ENCODE measurements at places on chromosomes 11 and 22.

DNA sequence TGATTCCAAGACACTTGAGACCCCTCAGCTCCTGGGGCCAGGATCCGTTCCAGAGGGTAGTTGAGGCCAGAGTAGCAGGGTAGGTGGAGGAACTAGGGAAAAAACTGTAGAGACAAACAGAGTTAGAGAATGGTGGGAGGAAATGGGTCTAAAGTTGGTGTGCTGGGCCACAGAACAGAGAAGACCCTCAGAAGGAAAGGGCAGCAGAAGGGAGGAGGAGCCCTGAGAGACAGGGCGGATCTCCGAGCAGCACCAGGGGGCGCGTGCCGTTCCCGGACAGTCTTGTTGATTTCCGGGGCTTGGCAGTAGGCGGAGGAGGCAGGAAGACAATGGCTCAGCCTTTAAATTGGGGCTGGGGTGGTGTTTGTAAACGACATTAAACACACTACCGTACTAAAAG is 2.4 kb upstream of the CECR2 start:
- DNase-seq = peak; percentile 17

- DNase-seq = no peak
Measured at GRCh38 chr22:28855355-28856094, 27.8 kb upstream of the ZNRF3 start.

GRCh38 chr11:116579031-116579653 is 193.6 kb downstream of the BUD13 start:
- no peak for DNase-seq

GRCh38 chr22:38353701-38354100 is 36.5 kb upstream of the CSNK1E start:
- DNase-seq = no peak

- DNase-seq = no peak
Measured at GRCh38 chr22:32814285-32814860, 12.9 kb downstream of the TIMP3 start.

DNA sequence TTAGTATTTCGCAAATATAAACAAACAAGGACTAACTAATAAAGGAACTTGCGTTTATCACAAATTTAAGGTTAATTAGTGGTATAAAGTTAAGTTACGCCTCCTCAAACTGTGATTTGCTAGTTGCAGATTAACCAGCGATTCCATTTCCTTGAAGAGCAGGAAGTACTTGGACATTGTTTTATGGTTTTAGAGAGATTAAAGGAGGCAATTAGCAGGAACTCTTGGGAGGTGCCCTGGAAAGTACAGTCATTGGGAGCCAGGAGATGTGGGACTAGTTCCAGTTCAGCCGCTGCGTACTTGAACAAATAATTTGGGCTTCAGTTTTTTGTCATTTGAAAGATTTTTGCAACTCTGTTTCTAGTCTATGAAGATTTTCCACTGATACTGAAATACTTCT is 3.3 kb downstream of the FAM118B start:
- no peak for DNase-seq

DNA sequence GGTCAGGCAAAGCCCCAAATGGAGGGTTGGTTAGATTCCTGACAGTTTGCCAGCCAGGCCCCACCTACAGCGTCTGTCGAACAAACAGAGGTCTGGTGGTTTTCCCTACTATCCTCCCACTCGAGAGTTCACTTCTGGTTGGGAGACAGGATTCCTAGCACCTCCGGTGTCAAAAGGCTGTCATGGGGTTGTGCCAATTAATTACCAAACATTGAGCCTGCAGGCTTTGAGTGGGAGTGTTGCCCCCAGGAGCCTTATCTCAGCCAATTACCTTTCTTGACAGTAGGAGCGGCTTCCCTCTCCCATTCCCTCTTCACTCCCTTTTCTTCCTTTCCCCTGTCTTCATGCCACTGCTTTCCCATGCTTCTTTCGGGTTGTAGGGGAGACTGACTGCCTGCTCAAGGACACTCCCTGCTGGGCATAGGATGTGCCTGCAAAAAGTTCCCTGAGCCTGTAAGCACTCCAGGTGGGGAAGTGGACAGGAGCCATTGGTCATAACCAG is 4.7 kb upstream of the TTC36 start:
- DNase-seq = no peak

DNA sequence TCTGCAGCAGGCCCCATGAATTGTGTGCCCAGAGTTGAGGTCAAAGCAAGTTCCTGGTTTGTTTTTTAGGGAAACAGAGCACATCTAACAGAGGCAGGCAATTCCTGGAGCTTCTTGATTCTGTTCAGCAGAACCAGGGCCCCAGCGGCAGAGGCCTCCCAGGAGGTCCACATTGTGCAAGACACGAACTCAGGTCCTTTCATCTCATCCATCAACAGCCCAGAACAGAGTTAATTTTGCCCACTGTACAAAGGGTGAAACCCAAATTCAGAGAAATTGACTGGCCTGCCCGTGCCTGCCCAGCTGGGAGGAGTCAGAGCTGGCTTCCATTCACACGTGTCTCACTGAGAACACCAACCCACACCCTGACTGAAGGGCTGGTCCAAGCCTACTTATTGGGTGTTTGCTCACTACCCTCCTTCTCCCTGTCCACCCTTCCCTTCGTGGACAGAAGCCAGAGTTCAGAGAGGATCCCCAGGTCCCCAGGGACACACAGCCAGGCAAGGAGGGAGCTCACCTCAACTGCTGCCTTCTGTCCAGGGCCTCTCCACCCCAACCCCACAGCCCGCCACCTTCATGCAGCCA is 607.1 kb downstream of the TBC1D22A start:
- no peak for DNase-seq

DNA sequence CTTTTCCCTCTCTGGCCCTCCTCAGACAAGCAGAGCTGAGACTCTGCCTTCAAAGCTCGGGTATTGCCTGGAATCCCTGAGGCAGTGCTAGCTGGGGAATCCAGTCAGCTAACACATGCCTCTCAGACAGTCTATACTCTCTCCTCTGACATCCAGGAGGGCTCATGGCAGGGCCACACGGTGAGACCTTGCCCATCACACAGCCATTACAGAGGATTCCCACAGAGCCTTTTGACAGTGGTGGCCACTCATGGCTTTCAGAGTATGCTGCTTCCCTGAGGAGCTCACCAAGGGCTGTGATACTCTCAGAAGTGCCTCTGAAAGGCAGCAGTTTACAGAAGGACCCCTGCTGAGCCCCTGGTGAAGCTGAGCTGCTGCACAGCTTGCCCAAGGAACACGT is 165.3 kb downstream of the RRAS2 start:
- DNase-seq = no peak

DNA sequence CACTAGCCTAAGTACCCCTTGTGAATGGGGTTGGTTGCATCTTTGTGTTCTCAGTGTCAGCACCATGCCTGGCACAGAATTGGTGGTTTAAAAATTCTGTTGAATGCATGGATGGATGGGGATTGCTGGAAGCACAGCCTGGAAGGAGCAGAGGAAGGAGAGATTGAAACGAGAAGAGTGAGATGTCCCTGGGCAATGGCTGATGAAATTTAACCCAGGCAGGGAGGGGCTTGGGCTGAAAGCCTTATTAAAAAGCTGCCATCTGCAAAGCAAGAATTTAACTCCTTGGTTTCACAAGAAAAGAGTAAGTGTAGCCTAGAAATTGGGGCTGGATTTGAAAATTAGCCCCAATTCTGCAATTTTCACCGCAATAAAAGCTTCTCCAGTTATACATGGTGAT is 126.7 kb downstream of the TEAD1 start:
- no peak for DNase-seq

DNA sequence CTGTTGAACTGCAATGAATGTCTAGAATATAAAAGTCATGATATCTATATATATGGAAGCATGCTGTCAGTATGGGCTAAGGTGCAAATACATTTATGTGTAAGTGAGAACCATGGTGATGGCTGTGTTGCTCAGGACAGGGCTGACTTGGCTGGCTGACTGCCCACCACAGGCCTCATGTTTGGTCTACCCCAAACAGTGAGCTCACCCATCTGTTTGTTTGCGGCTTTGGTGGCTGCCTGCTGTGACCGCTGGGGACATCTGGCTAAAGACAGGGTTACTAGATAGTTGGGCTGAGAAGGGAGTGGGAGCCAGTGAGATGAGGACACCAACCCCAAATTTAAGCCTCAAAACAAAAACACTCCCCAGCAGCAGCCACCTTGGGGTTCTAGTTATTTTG is 6.3 kb downstream of the CD44 start:
- DNase-seq = no peak

- no peak for DNase-seq
Measured at GRCh38 chr22:20566420-20567260, 59.2 kb downstream of the MED15 start.

DNA sequence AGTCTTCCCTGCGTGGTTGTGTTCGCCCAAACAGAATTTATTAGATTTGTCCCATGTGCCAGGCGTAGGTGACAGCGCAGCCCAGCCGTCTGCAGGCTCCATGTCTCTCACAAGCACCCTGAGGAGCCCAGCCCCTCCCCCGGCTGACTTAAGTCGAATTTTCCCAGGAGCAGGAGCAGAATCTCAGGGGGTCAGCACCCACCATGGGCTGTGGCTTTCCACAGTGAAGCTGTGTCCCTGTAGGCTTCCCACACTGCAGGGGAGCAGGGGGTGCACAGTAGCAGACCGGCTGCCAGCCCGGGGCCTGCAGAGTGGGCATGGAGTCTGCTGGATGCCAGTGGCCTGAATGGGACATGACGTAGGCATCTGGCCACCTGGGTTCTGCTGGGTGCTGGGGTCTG is 16.0 kb downstream of the PARVG start:
- DNase-seq = no peak

DNA sequence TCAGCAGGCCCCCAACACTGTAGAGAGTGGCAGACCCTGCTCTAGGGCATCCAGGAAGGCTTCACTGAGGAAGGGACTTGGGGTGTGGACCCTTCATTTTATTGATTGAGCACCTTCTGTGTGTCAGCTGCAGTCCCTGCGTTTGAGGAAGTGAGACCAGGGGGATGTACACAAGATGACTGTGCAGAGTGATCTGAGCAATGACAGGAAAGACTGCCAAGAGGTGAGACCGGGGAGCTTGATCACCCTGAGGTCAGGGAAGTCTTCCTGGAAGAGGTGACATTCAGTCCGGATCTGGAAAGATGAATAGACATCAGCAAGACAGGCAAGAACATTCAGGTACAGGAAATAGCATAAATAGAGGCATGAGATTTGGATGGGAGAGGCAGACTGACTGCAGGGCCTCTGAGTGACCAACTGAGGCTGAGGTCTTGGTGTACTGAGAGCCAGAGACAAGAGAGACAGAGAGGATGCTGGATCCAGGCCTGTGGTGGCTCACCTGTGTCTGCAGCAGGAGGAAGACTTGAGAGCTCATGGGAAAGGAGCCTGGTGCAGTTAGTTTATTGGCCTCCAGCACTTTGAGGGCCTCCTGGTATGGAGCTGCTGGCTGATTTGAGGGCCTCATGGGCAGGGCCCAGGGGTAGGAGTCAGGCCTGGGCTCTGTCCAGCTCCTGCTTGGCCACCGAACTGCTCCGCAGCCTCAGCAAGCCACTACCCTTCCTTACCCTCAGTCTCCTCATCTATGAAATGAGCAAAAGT is 5.2 kb downstream of the DGAT2 start:
- no peak for DNase-seq

DNA sequence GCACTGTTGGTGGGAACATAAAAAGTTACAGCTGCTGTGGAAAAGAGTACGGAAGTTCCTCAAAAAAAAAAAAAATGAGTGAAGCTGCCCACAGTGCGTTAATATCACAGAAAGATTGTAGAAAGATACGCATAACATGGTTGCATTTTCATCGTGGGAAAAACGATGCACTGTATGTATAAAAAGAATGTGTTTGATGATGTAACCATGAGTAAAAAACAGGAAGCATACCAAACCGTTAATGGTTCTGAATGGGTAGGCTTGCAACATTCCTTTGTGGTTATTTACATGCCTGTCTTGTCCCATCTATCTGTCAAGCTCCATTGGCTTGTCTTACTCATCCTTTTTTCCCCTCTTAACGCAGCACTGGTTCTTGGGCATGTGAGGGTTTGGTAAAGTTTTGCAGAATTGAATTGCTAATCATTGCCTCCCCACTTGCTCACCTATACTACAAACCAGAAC is 33.8 kb upstream of the DKK3 start:
- no peak for DNase-seq

DNA sequence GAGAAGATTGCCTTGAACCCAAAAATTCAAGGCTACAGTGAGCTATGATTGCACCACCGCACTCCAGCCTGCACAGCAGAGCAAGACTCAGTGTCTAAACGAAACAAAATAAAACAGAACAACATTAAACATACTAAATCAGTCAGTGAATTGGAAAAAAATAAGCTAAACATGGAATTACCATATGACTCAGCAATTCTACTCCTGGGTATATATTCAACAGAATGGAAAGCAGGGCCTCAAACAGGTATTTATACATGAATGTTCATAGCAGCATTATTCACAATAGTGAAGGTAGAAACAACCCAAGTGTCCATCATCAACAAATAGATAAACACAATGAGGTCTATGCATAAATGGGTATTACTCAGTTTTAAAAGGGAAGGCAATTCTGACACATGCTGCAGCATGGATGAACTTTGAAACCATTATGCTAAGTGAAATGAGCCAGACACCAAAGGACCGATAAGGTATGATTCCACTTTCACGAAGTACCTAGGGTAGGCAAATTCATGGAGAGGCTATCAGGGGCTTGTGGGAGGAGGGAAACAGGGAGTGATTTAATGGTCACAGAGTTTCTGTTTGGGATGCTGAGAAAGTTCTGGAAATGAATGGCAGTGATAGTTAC is 15.5 kb downstream of the NTM start:
- DNase-seq = no peak

DNA sequence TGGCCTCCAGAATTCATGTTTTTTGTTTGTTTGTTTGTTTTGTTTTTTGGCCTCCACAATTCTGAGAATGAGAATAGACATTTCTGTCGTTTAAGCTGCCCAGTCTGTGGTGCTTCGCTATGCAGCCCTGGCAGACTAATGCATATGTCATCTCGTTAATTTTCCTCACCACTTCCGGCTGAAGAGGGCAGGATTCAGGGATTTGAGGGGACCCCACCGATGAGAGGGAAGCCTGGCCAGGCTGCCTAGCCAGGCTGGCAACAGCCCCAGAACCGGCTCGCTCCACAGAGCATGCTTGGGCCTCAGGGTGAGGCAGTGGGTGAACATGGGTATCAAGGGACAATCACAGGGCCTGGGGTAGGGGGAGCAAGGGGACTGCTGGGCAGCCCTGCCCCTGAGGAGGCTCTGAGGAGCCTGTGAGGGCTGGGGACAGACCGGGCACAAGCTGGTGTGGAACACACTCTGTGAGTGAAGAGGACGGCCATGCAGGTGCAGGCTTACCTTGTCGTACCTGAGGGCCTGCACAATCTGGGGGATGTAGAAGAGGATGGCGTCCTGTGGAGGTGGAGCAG is 47.8 kb upstream of the SERPIND1 start:
- DNase-seq = no peak

- no peak for DNase-seq
Measured at GRCh38 chr11:60691661-60692060, 7.8 kb upstream of the MS4A8 start.

- DNase-seq = no peak
Measured at GRCh38 chr11:115722711-115723110, 218.5 kb upstream of the CADM1 start.

GRCh38 chr11:11537372-11537771 is 84.4 kb downstream of the GALNT18 start:
- no peak for DNase-seq

- no peak for DNase-seq
Measured at GRCh38 chr11:19577976-19578619, 134.5 kb upstream of the NAV2 start.
